NCI-H1436 treated with DMSO at 0.1 percent for 48 hours (cell line): ENCODE measurements at places on chromosomes 13 and 19.

- no peak for DNase-seq
Measured at GRCh38 chr13:23254506-23254905, 73.7 kb downstream of the SGCG start.

DNA sequence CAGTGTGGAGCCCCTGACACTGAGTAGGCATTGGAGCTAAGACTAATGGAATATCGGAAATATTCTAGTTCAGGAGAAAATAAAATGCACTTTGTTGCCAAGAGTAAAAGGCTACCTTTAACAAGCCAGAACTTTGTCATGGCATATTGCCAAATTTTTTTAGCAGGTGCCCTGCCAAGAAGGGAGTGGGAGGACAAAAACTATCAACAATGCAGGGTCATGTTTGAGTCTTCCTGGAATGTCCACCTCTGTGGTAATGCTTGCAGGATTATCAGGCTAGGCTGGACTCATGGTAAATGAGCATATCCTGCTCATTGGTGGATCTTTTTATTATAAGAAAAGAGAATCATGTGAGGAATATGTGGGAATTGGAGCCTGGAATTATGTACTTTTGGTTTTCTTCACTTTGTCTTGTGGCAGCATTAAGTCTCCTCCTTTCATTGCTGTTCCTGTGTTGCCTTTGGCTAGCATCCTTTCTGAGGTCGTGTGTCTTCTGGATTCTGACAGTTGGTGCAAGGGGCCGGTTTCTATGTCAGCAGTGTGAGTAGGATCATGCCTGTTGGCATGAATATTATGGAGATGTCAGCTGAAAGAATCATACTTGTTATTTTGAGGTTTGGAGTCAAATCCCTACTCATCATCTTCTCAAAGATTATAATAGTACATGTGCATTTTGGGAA lies 122.9 kb upstream of the SPRY2 start:
- no peak for DNase-seq

DNA sequence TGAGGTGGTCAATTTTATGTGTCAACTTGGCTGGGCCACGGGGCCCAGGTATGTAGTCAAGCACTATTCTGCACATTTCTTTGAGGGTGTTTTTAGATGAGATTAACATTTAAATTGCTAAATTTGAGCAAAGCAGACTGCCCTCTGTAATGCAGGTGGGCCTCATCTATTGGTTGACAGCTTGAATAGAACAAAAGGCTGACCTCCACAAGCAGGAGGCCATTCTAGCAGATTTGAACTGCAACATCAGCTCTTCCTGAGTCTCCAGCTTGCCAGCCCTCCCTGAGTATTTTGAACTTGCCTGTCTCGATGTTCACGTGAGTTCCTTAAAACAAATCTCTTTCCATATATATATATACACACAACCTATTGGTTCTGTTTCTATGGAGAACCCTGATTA lies 134.8 kb downstream of the DCLK1 start:
- no peak for DNase-seq

DNA sequence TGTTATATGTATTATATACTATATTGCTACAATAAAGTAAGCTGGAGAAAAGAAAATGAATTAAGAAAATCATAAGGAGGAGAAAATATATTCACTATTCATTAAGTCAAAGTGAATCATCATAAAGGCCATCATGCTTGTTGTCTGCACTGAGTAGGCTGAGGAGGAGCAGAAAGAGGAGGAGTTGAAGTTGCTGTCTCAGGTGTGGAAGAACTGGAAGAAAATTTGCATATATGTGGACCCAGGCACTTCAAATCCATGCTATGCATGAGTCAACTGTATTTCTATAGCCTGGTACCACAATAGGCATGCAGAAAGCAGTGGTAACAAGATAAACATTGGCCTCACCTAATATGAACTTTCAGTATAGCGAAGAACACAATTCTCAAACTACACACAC lies 135.9 kb upstream of the SGCG start:
- no peak for DNase-seq

GRCh38 chr13:43360171-43360570 lies 336.8 kb downstream of the DNAJC15 start:
- no peak for DNase-seq

GRCh38 chr13:100859861-100860260 lies 185.3 kb upstream of the TMTC4 start:
- no peak for DNase-seq

DNA sequence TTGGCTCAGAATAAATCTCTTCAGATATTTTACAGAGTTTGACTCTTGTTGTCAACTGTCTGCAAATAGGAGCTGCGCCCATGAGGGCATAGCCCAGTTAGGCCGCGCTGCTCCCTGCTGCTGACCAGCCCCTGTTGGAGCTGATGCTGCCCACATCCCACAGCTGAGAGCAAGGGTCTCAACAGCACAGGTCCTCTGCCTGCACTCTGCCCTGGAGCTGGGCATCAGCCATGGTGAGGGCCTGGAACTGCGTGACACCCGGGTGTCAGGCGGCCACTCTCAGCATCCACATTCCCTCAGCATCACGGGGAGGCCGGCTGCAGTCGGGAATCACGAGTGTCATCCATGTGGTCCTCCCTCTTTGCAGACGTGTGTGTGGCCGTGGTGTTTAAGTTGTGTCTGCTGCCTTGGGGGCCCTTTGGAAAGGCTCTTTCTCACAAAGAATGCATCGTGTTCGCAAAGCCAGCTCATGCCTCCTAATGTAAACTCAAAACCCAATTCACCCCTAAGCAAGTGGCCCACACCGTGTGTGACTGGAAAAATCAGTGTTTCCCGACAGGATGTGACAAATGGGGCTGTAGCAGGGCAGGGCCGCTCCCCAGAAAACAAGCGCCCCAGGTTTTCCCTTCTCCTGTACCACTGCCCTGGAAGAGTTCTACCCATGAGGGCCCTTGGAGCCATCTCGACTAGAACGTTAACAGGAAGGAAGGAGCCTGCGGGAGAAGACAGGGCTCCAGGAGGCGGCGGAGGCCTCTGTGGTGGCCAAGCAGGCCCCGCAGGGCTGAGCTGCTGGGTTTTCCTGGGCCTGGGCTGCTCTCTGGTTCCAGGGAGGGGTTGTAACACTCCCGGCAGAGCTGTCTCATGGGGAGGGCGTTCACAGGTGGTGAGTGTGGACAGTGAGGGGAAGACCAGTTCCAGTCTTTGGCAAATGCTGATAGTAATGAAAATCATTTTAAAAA lies 20.3 kb downstream of the ATP11A start:
- no peak for DNase-seq

GRCh38 chr13:71801165-71801760 lies 65.7 kb downstream of the DACH1 start:
- no peak for DNase-seq

GRCh38 chr13:55654243-55654642 lies 1486.5 kb upstream of the PRR20A start:
- DNase-seq, result no peak

- DNase-seq, result no peak
Measured at GRCh38 chr13:29081036-29081435, 260.9 kb downstream of the MTUS2 start.
